ENCODE measurements at places on chromosomes 3 and 15. TPM values are rescaled to one million over a fixed set of nuclear protein-coding genes. Genes with fewer than 3 reads are reported as not detected.

DNA sequence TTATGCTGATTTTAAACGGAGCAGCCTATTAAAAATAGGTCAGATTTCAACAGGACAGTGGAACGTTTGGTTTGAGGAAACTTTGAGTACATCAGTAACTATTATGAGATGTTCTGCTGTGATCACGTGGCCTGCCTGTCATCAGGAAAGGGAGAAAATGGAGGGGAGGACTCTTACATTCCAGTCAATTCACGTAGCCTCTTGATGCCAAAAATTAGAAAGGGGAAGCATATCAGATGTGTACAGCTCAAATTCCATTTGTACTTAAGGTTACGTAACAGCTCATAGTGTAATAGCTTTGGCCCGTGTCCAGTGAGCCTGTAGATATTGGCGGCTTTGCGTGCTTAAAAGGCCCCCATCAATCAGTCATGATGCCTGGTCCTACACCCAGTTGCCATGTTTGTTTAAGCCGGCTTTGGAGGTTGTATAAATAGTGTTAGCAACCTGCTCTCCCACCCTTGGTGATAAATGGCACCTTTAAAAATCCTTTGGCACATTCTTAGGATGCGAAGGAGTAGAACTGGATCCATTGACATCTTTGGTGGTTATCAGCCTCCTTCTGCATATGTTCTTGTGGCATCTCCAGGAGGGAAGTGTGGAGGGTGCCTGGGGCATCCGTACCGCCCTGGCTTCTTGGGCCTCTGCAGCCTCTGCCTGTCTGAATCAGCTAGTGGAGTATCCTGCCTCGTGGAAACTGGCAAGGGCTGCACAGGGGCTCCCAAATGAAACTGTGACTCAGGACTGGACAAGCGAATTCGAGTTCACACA is 163.9 kb downstream of the THSD4 start:
- DNase-seq: peak; percentile 78

GRCh38 chr3:158159714-158160113 is 49.8 kb downstream of the RSRC1 start:
- DNase-seq: no peak

GRCh38 chr3:11379238-11379823 is 107.1 kb downstream of the ATG7 start:
- DNase-seq: no peak

- no peak for DNase-seq
Measured at GRCh38 chr3:58520403-58521335, 16.3 kb downstream of the ACOX2 start.

GRCh38 chr3:51357856-51358255 is 27.2 kb upstream of the MANF start:
- DNase-seq: no peak

DNA sequence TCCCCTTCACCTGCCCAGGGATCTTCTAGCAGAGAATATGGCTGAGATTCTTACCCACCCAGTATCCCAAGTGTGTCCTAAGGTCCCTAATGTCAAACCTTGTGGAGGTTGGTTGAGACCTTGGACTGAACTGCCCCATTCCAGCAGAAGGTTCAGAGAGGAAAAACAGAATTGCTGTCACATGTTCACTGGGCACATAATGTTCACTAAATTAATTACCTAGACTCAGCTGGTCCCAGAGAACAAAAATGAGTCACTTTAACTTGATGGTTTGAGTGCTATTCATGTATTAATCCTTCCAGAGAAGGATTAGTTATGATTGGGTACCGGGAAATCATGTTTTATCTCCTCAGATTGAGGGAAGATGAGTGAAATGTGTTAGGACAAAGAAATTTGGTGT is 171.3 kb upstream of the GADL1 start:
- no peak for DNase-seq

GRCh38 chr3:24167429-24167828 is 222.3 kb downstream of the NR1D2 start:
- no peak for DNase-seq

GRCh38 chr3:16516695-16517481 is 3.4 kb upstream of the RFTN1 start:
- DNase-seq: peak; percentile 16

GRCh38 chr3:119352863-119353527 is 58.8 kb downstream of the ARHGAP31 start:
- no peak for DNase-seq

- DNase-seq: no peak
Measured at GRCh38 chr3:172167892-172168648, 128.7 kb downstream of the FNDC3B start.

Gene NR1I2
- total RNA-seq: 0.14 TPM
